Left renal pelvis (tissue), 4 donors: ENCODE measurements at places on chromosomes 7 and 10. TPM values are rescaled to one million over a fixed set of nuclear protein-coding genes. Genes with fewer than 3 reads are reported as not detected.

The SPDYE1 gene
- polyA plus RNA-seq = 1.2 TPM

The GBX1 gene
- not detected for polyA plus RNA-seq

The ANKRD7 gene
- polyA plus RNA-seq = 2.6 TPM

The HMX3 gene
- polyA plus RNA-seq = 0.26 TPM

The CCL24 gene
- 2.3 TPM for polyA plus RNA-seq

The MAGI2 gene
- polyA plus RNA-seq = 36.4 TPM

The TMEM196 gene
- not detected for polyA plus RNA-seq

The MRLN gene
- 0.58 TPM for polyA plus RNA-seq

The SUN3 gene
- polyA plus RNA-seq = not detected

The WDR11 gene
- polyA plus RNA-seq = 66.8 TPM

The STAMBPL1 gene
- polyA plus RNA-seq = 2.0 TPM

The GIMAP8 gene
- polyA plus RNA-seq = 8.8 TPM

The FAM241B gene
- 10.4 TPM for polyA plus RNA-seq

The KLLN gene
- 1.9 TPM for polyA plus RNA-seq

- no peak for DNase-seq
These were observed 207.2 kb downstream of the ZNF365 start for GRCh38 chr10:62581351-62581750.

DNA sequence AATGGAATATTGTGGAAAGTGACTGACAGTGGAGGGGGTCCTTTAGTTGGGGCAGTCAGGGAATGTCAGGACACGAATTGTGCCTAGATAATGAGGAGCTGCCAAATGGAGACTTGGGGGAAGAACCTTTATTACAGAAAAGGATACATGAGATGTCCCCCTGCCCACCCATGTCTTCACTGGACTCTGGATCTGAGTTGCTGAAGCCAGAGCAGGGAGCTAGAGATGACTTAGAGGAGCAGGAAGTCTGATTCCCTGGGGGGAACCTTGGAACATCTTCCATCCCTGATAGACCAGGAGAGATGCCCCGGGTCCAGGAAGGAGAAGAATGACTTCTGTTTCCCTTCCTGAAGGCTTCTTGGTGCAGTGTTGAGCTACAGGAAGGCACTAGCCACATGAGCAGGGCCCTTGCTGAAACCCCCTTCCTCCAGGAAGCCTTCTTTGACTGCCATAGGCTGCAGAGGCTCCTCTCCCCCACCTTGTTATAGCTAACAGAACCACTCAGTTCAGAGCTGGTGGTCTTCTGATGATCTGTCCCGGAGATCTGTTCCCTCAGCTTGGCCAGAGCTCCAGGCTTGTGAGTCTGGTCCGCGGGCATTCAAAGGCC lies 747 bp upstream of the NEURL1 start:
- no peak for DNase-seq

DNA sequence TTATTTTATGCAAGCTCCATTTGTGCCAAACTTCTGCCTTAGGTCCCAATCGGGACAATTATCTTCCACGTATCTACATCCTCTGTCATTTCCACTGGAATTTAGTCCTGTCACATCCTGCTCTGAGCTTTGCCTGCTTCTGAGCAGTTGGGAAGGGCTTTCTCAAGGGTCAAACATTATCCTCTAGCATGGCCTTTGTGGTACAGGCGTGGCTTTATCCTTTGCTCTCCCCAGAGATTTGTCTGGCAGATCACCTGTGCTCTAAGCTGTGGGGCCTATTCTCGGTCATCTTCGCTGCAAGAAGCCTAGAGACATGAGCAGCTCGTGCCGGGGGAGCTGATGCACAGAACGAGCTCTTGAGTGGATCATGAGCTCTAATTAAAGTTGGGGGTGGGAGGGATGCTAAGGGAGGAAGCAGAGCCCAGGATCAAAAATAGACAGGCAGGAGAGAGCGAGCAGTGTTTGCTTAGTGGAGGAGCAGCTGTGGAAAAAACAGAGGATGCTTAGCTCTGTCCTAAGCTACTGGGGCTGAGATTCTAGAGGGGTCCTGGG lies 19.8 kb upstream of the TMEM273 start:
- DNase-seq = no peak

- no peak for DNase-seq
These were observed 240.7 kb downstream of the TSPAN12 start for GRCh38 chr7:120617275-120617674.

- DNase-seq = no peak
These were observed 40.1 kb downstream of the PALD1 start for GRCh38 chr10:70518695-70519094.

GRCh38 chr10:104322416-104322782 lies 15.9 kb downstream of the ITPRIP start:
- no peak for DNase-seq

GRCh38 chr7:2722591-2722990 lies 34.6 kb downstream of the AMZ1 start:
- DNase-seq = no peak

GRCh38 chr7:15885678-15886077 lies 199.2 kb upstream of the MEOX2 start:
- DNase-seq = no peak

DNA sequence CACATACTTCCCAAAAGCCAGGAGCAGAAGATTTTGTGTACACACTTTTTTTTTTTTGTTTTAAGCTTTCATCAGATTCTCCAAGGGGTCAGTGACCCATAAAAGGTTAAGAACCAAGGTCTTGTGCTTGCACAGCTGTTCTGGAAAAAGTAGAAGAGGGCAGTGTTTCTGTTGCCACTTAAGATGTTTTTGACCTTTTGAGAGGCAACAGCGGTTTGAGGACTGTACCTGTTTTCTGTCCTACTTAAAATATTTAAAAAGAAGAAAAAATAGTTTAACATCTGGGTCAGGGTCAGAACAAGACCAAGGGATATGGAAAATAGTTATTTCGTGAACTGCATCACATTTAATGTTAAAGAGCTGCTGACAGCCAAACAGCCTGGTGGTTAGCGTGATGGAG lies 32.9 kb downstream of the AUTS2 start:
- no peak for DNase-seq

DNA sequence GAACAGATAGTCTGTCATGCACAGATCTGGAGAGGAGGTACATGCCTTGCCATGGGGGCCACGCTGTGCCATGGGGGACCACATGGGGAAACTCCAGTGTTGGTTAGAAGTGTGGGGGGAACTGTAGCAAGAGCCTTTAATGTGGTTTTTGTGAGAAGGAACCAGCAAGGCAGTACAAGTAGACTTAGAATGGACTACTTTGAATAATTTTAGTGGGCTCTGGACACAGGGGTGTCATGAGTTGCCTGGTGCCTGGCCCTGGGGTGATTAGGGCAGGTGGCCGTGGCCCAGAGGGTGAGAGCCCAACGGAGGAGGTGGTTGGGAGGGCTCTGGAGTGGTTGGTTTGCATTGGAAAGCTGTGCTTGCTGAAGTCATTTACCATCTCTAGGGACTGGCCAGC lies 77.2 kb downstream of the CXCL12 start:
- DNase-seq = no peak

DNA sequence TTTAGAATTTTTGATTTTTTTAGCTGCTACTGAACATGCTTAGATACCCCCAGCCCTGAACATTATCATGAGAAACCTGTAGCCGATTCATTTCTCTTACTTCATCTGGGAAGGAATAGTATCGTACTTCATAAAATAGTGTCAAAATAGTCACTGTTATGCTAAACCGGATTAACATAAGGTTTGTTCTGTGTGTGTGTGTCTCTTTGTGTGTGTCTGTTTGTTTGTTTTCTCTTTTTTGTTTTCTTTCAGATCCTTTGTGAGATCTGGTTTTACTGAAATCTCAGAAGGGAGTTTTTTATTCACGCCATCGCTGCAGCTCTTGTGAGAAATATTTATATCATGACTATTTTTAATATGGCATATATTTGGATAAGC lies 761 bp downstream of the LGI1 start:
- no peak for DNase-seq

GRCh38 chr7:136293841-136294391 lies 316.8 kb upstream of the MTPN start:
- DNase-seq = no peak

DNA sequence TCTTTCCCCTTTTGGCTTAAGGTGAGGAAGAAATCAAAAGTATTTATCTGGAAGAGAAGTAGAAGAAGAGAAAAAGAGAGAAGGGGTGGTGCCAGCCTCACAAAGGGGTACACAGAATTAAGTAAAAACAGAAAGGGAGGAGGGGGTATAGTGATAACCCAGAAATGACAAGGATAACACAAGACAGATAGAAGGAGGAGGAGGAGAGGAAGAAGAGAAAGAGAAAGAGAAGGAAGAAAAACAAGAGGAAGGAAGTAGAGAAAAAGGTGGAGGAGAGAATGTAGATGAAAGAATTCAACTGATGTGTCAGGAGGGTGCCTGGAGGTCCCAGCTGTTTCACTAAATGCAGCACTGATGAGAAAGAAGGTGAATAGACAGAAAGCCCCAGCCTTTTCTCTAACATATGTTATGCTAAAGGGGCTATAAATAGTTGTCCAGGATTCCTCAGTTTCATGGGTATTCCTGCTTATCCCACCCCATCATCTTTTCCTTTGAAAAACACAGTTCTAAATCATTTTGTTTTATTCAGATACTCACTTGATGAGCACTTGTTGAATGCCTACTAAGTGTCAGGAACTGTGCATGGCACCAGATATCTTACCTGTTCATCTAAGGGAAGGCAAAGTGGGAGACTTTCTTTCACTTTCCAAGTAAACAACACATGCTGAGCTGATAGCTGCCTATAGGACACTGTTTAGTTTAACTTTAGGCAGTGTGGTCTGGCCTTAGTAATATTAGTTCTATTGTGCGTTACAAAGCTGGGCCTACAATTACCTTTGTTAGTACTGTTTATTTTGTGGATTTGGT lies 8.0 kb downstream of the SEMA3E start:
- no peak for DNase-seq

DNA sequence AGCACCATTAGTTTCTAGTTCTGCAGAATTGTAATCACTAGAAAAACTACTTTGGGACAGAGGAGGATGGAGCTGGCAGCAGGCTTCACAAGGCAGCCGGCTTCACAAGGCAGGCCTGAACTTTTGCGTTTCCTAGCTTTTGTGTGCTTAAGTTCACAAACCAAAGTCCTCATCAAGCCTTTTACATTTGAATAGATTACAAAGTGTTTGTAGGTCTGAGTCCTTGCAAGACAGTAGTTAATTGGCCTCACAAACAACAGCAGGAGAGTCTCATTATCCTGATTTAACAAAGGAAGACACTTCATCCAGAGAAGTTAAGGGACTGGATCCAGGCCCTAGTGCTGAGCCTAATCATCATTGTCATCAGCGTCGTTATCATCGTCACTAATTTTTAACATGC lies 147.8 kb upstream of the AUTS2 start:
- no peak for DNase-seq

- no peak for DNase-seq
These were observed 28.9 kb upstream of the TNRC18 start for GRCh38 chr7:5452470-5452899.

DNA sequence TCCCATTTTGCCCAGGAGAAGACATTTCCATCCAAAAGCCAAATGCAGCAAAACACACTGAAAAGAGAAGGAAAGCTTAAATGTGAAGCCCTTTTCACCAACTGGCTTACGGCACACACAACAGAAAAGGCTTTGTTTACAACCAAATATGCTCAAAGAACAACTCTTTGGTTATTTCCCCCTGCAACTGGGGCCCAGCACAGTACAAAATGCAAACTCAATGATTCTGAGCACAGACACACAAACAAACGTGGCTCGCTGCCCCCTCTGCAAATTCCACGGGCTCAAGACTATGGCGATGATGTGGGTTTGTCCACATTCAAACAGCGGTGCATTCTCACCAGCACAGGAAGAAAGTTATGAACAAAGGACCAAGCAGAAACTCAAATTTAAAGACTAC lies 5.3 kb downstream of the CPXM2 start:
- DNase-seq = no peak

DNA sequence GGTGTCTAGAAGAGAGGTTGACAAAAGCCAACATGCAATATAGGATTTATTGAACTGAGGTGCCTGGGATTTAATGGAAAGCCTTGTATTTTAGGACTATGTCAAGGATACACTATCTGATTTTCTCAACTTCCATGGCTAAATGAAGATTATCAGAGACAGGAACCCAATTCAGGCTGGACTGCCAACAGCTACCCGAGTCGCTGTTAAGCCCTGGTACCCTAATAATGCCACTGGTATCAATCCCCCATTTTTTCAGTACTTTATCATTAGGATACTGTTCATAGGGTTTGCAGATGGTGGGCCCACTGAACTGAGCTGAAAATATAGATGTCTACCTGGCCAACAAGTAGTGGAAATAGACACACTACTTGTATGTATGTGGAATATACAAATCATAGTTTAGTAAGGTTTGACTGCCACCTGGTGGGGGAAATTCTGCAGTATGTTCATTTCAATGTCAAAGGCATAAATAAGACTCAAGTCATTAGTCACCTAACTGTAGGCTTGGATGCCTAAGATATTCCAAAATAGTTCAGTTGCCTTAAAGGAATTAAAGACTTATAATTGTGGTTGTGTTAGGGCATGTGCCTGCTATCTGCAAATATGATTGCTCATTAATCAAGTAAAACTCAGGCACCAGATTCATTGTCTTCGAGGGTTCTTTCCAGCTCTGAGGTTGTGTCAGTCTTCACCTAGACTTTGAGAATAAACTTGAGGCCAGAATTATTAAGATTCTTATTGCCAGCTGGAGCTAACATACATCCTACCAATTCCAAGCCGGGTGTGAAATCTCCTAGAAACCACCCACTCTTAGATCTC lies 34.1 kb upstream of the NOBOX start:
- peak; percentile 55 for DNase-seq

- DNase-seq = no peak
These were observed 2.1 kb upstream of the PALD1 start for GRCh38 chr10:70476249-70477035.

DNA sequence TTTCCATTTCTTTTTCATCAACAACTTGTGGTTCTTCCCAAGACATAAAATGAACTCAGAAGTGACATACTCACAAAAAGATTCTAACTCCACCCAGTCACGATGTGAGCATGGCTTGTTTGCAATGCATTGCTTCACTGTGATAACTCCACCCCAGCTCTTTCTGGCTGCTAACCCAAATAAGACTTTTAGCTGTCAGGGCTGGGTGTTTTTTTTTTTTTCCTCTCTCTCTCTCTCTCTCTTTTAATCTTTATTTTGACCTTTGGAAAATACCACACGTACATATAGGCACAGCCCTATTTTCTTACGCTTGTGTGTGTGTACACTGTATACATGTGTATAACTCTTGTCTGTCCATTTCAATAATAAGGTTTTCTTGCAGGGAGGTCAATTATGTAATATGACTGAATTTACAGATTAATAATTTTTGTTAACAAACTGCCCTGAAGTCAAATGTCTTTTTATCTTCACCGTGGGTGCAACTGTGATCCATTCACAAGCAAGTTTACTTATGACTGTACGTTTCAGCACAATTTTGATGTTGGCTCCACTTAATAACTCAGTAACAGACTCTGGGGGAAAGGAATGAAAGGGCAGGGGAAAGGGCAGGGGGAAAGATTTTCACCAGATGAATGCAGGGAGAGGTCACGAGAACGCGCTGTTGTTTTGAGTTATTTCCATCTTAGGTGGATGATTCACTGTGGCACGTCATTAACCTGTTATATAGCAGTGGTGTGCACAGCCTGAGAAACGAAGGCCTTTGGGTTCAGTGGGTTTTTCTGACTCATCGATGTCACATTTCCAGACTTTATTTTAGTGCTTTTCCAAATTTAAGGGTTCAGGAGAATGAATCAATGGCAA lies 49.1 kb downstream of the APBB1IP start:
- no peak for DNase-seq

GRCh38 chr10:8628351-8628750 lies 573.9 kb downstream of the GATA3 start:
- DNase-seq = no peak
